SK-N-MC (cell line): ENCODE measurements at places on chromosomes 16 and 17.

- no peak for DNase-seq
Observed at GRCh38 chr16:28098171-28098958, 34.9 kb upstream of the GSG1L start.

GRCh38 chr17:62630365-62631085 lies 3.1 kb downstream of the MRC2 start:
- no peak for DNase-seq

- DNase-seq, result no peak
Observed at GRCh38 chr17:35942588-35943186, 826 bp downstream of the LYZL6 start.

DNA sequence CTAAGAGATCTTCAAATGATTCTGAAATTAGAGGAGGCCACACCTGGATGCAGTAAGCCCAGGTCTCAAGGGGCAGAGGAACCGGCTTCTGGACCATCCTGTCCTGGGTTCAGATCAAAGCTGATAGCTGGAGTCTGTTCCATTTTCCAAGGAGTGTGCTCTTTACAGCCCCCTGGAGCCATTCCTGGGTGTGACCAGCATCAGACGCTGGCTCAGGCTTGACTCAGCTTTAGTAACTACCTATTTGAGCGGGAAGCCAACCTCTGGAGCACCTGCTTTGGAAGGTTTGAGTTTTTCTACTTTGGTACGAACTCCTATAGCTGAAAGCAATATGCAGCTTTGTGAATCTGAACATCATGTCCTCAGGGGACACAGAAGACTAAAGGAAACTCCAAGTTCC lies 12.9 kb upstream of the BBS2 start:
- DNase-seq, result no peak

DNA sequence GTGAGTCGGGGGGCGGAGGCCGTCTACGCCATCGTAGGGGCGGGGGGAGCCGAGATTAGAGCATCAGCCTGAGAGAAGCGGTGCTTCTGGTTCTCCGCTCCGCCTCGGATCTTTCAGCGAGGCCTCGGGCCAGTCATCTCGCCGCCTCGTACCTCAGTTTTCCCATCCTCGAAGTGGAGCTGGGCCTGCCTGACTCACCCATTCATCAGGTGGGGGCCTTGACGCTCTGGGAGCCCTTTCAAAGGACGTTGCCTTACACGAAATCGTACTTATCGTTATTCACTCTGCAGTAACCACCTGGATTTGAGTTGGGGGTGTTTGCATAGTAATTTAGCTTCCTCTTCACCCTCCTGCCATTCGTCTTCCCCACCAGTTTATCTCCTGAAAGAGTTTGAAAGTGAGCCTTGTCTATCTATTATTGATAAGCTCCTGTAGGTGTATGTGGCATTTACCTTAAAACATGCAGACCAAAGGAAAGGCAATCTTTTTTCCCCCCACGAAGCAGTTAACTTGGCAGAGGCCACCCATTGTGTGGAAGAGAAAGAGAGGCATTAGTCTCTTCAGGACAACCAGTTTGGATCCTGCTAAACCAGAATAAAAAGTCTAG lies 674 bp downstream of the TAF15 start:
- DNase-seq, result no peak

- DNase-seq, result no peak
Observed at GRCh38 chr17:44780845-44781480, 22.2 kb downstream of the ADAM11 start.

DNA sequence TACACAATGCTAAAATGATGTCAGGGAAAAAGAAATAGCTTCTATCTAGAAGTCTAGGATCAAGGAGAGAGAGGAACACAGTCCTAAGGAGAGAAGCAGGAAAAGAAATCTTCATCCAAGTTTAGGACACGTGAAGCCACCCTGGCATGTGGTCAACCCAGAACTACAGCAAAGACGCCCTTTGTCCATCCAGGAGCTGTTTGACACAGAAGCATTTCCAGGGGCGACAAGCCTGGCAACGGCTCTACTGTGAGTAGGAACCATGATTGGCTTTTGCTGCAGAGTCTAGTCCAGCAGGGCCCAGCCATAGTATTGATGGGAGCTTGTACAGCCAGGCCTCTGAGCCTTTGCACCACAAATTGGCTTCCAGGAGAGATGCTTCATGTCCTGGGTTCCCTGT lies 185.4 kb upstream of the RPL38 start:
- DNase-seq, result no peak

DNA sequence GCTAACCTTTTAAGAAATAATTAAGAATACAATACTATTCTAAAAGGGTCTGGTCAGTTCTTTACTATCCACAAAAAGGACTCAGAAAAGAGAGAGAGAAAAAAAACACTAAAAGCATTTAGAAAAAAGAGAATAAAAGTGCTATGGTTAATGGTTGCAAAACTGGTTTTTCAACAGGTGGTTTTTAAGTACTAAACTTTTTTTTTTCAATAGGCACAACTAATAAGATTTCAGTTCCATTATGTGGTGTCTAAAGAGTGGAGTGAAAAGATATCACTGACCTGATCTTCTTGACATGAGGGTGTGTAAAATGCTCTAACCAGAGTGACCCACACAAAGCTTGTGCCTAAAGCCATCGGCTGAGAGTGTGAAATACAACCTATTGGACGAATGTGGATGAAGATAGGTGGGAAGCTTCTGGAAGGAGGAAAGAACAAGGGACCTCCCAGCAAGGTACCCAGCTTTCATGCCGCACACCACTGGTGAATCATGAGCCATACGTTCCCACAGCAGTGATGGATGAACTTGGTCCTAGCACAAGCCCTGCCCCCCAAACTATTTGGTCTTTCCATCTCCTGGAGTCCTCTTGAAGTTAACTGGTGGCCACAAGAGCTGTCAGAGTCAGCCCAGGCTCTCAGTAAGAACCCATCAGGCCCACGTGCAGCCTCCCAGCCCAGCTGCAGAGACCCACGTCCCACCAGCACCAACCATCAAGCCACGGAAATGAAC lies 103.0 kb downstream of the ZFHX3 start:
- no peak for DNase-seq

- no peak for DNase-seq
Observed at GRCh38 chr16:1818873-1819525, 7.6 kb downstream of the HAGH start.

GRCh38 chr17:28446716-28447395 lies 26.6 kb upstream of the SLC13A2 start:
- no peak for DNase-seq

GRCh38 chr16:50024207-50024606 lies 818 bp upstream of the CNEP1R1 start:
- DNase-seq, result no peak

DNA sequence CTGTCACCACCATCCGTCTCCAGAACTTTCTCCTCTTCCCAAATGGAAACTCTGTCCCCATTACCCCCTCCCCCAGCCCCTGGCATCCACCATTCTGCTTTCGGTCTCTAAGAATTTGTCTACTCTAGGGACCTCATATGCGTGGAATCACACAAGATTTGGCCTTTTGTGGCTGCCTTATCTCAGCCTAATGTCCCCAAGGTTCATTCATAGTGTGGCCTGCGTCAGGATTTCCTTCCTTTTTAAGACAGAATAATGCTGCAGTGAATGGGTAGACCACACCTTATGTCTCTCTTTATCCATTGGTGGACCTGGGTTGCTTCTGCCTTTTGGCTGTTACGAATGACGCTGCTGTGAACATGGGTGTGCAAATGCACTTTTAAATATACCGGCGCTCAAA lies 139.7 kb upstream of the PLCG2 start:
- DNase-seq, result no peak

DNA sequence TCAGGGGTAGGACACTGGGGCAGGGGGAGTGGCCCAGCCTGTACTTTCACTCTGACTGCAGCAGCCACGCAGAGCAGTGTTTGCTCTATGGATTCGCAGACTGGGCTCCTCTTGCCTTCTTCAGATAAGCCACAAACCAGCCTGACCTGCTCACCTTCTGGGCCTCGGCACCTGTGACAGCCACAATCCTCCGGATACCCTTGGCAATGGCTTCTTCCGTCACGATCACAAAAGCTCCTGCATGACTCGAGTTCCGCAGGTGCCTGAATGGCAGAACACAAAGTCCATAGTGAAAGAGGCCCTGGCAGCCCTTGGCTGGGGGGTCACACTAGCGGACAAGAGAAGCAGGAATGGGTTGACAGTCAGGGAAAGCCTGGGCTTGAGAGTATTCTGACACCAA lies 3.8 kb upstream of the EXOSC6 start:
- DNase-seq, result no peak

DNA sequence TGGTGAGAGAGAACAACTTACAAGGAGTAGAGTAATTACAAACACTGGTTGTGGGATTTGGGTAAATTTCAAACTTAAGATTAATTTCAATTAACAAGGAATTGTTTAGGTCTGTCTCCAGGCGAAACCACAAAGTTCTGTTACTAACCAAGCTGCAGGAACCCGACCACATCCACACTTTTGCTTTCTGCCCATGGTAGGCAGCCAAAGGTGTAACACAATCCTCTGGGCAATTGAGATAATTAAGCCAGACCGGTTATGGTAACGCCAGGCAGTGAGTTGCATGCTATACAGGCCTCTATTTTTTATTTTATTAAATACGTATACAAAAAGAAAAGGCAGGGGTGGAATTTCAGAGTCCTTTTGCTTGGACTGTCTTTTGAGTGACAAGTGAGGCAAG lies 12.0 kb downstream of the KCNJ2 start:
- no peak for DNase-seq

DNA sequence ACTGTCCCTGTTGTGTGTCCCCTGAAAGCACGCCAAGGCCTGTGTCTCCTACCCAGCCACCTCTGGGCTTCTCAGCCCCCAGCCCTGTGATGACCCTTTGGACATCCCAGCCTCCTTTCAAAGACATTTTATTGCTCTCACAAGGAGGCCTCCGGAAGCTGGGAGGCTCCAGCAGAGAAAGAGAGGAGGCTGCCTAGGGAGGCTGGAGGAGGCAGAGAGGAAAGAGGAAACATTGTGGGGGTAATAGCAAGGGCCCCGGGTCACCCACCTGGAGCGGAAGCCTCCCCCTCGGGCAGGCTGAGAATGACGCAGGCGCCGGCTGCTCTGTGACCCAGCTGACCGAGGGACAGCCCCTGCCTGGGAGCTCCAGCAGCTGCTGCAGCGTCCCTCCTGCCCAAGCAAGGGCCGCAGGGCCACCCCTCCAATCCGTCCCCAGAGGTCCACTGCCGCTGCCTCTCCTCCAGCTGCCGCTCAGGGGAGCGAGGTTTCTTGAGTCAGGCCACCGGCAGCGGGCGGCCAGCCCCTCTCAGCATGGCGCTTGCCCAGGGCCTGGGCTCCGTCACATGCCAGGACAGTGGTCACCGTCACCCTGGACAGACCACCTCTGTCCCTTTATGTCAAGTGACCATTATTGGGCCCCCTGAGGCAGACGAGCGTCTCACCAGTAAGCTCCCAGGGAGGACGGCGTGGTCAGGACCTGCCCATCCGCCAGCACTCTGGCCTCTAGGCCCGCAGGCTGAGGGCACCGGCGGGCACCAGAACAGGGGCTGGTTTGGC lies 29.3 kb downstream of the ACTG1 start:
- no peak for DNase-seq

DNA sequence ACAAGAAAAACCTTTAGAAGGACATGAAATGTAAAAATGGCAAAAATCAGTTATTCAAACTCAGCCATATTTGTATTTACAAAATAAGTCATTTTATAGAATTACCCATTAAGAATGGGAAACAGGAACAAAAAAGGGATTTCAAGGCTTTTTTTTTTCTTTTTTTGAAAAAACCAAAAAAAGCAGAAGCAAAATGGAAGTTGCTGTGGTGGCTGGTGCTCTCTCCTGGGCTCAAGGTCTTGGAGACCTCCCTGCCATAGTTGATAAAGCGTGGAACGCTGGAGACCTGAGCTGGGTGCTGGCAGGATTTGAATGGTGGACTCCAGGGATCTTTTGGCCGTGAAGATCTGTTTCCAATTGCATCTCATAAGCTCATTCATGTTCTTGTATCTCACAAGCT lies 3.1 kb downstream of the PLCG2 start:
- no peak for DNase-seq

DNA sequence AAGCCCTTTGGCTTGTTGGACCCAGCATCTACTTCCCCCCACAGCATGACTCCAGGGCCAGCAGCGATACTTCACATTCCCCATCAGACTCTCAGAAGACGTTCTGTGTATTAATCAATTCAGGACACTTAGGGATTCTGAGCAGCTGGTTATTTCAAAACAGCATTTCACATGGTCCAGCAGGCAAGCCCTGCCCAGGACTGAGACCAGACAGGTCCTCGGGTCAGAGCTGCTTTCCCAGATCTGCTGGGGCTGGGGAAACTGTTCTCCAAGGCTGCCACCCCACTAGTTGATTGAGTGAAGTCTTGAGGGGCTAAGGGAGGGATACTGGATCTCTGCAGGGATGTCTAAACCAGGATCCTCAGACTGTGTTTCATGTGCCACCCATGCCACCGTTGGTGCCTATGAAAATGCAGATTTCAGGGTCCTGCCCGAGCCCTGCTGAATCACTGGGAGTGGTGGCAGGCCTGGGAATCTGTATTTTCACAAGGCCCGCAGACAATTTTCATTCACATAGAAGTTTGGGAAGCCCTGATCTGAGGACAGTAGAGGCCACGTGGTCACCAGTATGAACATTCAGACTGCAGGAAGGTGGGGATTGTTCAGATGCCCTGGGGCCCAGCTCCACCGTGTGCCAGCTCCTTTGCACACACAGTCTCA lies 40.6 kb upstream of the CDH5 start:
- DNase-seq, result no peak

DNA sequence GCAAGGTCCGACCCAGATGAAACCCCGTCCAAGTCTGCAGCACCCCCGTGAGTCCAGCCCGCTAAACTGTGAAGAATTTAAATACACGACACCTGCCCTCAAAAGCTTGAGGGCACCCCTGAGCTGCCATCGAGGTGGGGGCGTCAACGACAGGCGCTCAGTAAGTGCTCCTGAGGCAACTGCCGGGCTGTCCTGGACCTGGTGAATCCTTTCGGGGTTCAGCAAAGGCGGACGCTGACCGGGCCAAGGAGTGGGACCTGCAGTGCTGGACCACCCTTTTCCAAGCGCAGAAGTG lies 512 bp upstream of the ENDOV start:
- no peak for DNase-seq

DNA sequence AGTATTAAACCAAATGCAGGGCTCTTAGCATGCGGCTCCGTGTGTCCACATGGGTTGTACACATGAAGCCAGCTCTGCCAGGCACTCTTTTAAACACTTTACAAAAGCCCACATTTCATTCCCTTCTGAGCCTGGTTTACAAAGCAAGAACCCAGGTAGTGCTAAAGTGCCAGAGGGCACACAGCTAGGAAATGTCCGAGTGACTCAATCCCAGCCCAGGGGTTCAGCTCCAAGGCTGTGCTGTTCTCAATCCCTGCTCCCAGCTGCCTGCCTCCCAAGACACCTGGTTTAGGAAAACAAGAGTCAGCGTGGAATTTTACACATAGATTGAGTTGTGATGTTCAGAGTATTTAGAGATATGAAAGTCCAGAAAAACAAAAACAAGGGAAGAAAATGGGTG lies 13.3 kb upstream of the DCAF7 start:
- DNase-seq, result no peak

GRCh38 chr16:2486645-2487516 lies 12.0 kb downstream of the TBC1D24 start:
- DNase-seq, result no peak
